NCI-H2171 treated with DMSO at 0.1 percent for 48 hours (cell line): ENCODE measurements at places on chromosomes 3 and 15.

- DNase-seq: no peak
Measured at GRCh38 chr15:77915261-77915960, 162.1 kb downstream of the TBC1D2B start.

DNA sequence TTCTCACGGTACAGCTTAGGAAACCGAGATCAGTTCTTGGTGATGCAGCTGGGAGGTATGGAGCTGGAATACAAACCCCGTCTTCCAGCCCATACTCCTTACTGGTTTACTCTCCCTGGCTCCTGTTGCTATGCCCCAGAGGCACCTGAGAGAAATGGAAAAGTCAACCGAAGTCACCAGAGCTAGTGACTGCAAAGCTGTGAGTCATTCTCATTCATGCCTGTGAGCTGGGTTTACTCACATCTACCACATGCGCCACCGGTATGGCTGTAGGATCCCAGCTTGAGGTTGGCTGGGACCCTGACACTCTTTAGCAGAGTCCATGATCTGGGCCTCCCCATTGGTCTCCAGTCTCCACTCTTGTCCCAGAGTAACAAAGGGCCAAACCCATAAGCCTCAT lies 111.5 kb upstream of the ETV5 start:
- DNase-seq: no peak

DNA sequence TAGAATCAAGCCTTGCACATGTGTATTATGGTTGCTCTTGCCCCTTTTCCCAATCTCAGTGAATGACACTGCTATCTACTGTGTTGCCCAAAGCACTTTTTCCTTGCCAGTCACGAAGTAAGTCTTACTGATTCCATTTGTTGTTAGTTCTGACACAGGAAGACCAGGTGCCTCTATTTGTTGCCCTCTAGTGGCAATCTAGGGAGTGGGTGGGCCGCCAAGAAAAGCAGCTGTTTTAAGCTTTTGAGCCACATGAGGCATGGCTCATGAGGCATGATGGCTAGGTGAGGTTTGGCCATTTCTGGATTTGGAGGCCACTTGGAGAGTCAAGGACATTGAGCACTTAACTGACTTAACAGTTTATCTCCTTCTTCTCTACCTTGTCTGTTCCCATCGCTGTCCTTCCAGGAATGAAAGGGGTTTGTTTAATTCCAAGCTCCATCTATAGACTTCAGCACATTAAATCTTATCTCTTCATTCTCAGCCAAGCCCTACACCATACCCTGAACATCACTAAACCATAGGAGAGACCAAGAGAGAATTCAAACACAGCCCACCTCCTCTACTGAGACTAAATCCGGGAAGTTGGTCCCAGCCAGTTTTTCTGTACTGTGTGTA lies 103.1 kb downstream of the HCN4 start:
- peak; percentile 47 for DNase-seq

GRCh38 chr15:60416484-60416883 lies 18.7 kb upstream of the ANXA2 start:
- no peak for DNase-seq

DNA sequence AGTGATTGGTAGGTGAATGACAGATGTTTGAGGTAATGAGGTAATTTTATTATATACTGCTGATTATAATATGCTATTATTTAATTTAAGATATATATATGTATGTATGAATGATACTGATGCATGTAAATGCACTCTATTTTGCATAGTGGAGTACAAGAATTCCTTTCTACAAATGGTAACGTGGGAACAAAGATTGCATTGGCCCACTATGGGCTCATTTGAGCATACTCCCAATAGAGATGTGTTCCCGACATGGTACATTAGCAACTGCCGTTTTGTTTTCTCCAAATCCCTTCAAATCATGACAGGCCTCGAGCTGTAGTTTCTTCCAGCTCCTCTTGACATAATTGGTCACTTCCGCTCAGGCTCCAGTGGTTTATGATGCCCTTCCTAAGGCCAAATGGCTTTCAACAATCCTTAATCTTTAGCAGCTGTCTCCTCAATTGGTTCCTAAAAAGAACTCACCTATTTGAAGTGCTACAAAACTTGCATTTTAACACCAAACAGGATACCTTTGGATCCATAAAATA lies 266.1 kb downstream of the ADAMTSL3 start:
- no peak for DNase-seq

DNA sequence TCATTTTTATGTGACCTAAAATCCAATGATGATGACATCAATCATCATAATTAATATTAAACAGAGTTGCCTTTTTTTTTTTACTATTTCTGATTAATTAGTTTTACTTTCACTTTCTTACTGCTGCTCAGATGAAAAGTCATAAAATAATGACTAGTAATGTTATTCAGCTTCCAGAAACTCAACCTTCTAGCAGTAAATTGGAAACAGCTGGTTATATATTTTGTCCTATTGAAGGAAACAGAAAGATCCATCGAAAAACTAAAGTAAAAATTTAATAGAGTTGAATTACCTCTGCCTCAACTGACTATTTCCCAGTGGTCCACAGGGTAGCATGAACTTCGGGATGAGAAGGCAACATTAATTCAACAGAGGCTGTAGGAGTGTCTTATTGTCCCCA lies 107.1 kb upstream of the PTX3 start:
- DNase-seq: no peak

DNA sequence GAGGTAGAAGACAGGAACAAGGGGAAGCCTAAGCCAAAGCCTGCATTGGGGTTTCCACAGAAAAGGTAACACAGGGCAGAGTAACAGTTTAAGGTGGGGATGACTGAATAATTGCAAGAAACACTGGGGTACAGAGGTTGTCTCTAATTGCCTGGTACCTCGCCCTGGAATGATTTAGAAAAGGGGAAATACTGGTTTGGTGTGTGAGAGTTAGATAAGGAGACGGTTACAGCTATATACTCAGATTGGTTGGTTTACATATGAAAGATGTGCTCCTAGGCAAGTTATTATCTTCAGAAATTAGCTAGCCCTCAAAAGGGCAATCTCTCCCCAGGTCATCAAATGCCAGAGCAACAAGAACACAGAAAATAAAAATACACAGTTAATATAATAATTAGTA lies 58.8 kb downstream of the SMARCC1 start:
- DNase-seq: no peak

DNA sequence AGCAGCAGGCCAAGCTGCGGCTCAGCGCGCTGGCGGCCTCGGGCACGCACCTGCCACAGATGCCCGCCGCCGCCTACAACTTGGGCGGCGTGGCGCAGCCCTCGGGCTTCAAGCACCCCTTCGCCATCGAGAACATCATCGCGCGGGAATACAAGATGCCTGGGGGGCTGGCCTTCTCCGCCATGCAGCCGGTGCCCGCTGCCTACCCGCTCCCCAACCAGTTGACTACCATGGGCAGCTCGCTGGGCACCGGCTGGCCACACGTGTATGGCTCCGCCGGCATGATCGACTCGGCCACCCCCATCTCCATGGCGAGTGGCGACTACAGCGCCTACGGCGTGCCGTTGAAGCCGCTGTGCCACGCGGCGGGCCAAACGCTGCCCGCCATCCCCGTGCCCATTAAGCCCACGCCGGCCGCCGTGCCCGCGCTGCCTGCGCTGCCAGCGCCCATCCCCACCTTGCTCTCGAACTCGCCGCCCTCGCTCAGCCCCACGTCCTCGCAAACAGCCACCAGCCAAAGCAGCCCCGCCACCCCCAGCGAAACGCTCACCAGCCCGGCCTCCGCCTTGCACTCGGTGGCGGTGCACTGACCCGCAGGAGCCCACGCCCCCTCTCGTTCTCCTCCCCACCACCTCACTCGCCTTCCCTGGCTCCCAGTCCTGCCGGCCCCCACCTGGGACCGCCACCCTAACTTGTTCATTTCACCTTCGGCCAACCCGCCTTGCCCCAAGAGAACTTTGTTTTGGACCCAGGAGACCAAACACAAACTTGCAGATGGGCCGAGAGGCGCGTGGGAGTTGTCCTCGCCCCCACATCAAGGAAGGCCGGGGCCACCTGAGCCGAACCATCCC lies 1.5 kb downstream of the FOXB1 start:
- DNase-seq: no peak

GRCh38 chr3:116512281-116512680 lies 67.0 kb upstream of the LSAMP start:
- DNase-seq: peak; percentile 15

DNA sequence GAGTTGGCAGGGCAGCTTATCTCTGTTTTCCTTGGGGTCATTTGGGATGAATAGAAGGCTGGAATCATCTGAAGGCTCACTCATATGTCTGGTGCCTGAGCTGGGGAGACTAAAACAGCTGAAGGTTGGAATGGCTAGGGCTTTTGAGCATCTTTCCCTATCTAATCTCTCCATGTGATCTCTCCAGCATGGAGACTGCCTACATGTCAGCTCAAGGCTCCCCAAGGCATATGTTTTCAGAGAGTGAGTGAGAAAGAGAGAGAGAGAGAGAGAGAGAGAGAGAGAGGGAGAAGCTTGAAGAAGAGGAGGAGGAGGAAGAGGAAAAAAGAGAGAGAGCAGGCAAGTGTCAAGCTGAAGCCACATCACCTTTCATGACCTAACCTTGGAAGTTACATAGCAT lies 143.4 kb downstream of the EBLN2 start:
- DNase-seq: no peak

DNA sequence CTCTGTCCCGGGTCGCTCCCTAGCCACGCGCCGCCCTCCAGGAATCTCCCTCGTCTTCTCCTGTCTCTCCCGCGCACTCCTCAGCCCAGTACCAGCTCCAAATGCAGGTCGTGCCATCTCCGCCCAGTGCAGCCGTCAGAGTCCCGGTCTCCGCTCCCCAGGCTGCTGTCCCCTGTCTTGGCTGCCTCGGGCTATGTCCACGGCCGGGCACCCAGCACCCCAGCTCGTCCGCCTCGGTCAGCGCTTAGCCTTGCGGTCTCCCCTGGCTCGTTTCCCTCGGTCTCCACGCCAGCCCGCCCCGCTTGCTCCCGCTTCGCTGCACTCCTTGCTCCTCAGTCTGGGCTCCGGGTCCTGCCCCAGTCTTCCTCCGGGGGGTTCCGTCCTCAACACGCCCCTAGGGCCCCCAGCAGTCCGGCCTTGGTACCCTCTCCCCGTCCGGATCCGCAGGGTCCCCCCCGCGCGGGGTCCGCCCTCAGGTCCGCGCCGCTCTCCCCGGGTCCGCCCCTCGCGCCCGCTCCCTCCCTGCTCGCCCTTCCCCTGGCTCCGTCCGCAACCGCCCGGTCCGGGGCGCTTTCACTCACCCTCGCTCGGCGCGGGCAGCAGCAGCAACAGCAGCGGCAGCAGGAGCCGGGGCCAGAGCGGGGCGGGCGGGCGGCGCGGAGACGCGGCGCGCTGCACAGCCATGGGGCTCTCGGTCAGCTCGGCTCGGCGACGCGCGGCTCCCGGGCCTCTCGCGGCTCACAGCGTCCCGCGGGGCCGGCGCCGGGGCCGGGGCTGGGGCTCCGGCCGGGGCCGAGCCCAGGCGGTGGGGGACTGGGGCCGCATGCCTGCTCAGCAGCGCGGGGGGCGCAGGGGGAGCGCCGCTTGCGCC lies 462 bp downstream of the IGDCC3 start:
- DNase-seq: peak; percentile 40

DNA sequence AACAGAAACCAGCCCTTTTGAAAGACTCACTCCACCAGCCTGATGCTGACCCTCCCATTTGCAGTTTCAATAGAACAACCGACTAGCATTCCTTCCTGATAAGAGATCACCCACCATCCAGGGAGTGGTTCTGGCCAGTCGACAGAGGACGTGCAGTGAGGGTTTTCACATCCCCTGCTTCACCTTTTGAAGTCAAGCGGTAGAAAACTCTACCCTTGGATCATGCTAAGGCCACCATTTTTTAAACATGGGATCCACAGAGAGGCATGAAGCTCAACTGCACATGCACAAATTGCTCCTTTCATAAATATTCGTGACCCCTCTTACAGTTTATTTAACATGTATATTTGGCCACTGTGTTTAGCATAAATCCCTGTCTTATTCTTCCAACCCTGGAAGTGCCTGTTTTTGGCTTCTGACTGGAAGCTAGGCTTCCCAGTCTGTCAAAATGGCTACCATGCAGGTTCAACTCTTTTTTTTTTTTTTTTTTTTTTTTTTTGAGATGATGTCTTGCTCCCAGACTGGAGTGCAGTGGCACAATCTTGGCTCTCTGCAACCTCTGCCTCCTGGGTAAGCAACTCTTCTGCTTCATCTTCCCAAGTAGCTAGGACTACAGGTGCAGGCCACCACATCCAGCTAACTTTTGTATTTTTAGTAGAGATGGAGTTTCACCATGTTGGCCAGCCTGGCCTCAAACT lies 1.0 kb upstream of the THUMPD3 start:
- DNase-seq: no peak
